ENCODE measurements at places on chromosomes 2 and 18. TPM values are rescaled to one million over a fixed set of nuclear protein-coding genes. Genes with fewer than 3 reads are reported as not detected.
A peak's percentile ranks its signal among the peaks of the same experiment; 100 is the strongest.

The ZNF396 gene
- 0.54 TPM for total RNA-seq

The SATB2 gene
- total RNA-seq: 8.4 TPM

DNA sequence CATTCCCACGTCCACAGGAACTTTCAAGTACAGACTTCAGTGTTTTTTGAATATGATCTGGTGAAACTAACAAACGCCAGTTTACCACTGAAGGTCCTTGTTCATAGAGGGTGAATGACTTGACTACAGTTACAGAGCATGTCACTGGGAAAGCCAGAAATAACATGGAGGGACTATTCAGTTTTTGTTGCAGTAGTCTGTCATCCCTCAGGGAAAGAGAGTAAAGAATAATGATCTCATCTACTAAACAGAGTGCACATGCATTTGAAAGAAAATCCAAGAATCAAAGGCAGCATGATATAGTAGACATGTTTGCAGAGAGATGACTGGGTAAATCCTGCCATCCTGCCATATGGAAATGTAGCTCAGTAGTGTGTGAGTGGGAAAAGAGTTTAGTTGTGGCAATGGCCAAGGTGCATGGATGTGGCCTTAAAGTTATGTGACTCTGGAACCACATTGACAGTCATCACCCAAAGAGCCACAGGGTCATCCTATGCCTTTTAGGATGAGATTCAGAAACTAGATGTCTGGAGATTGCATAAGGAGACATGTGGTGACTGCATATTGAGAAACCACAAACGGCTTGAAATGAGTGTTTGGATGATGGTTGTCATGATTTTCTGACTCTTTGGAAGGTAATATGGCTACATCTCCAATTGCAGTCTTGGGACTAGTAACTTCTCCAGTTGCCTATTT lies 125.3 kb upstream of the ZEB2 start:
- DNase-seq: peak; percentile 56
- no peaks in the 10 kb centered on the region for H3K36me3 ChIP-seq
- H3K27ac ChIP-seq: no peak overlapping the region
- H3K4me3 ChIP-seq: no peak overlapping the region

GRCh38 chr18:57983472-57983871 lies 60.6 kb upstream of the NEDD4L start:
- H3K27ac ChIP-seq: no peak overlapping the region
- no peak for DNase-seq
- peaks cover 5% of the 10 kb centered on the region for H3K4me1 ChIP-seq
- H3K4me3 ChIP-seq: no peak overlapping the region
- H3K27me3 ChIP-seq: peaks cover 15% of the 10 kb centered on the region

- no peak for DNase-seq
- H3K4me1 ChIP-seq: no peaks in the 10 kb centered on the region
- no peaks in the 10 kb centered on the region for H3K36me3 ChIP-seq
- H3K27me3 ChIP-seq: peaks cover 8% of the 10 kb centered on the region
Measured at GRCh38 chr2:47334356-47335136, 68.4 kb upstream of the MSH2 start.

DNA sequence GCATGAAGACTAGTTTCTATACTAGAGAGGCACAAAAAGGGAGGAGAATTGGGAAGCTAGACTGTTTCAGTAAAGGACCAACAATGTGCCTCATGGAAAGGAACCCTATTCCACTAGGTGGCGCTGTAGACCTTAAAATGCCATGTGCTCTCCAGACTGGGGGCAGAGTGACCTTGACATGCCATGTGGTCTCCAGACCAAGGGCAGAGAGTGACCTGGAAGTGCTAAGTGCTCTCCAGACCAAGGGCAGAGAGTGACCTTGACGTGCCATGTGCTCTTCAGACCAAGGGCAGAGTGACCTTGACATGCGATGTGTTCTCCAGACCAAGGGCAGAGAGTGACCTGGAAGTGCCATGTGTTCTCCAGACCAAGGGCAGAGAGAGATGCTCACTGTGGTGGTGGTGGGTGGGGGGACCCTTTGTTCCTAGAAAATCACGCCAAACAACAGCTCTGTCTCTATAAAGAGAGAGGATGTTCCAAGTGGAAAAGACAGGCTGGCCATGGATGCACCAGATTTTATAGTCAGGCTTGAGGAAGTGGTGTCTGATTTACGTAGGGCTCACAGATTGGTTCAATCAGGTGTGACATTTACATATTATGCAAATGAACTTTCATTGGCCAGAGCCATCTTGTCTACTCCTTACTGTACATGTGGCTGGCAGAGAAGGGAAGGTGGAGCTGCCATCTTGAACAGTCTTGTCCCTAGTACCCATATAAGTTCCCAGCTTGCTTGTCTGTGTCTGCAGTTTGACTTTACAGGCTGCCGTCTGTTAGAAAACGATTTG lies 344.0 kb upstream of the DDX18 start:
- no peaks in the 10 kb centered on the region for H3K27me3 ChIP-seq
- H3K4me1 ChIP-seq: no peaks in the 10 kb centered on the region
- no peaks in the 10 kb centered on the region for H3K36me3 ChIP-seq
- no peak for DNase-seq

GRCh38 chr2:160238392-160238791 lies 38.3 kb upstream of the ITGB6 start:
- H3K4me3 ChIP-seq: no peak overlapping the region
- no peaks in the 10 kb centered on the region for H3K36me3 ChIP-seq
- H3K27ac ChIP-seq: no peak overlapping the region

GRCh38 chr18:926946-927345 lies 22.3 kb downstream of the ADCYAP1 start:
- H3K27me3 ChIP-seq: no peaks in the 10 kb centered on the region
- no peak overlapping the region for H3K4me3 ChIP-seq
- H3K4me1 ChIP-seq: no peaks in the 10 kb centered on the region
- H3K27ac ChIP-seq: no peak overlapping the region
- no peaks in the 10 kb centered on the region for H3K36me3 ChIP-seq

- no peaks in the 10 kb centered on the region for H3K36me3 ChIP-seq
- H3K27ac ChIP-seq: no peak overlapping the region
- no peak overlapping the region for H3K4me3 ChIP-seq
Measured at GRCh38 chr2:36951574-36951973, 14.8 kb downstream of the STRN start.

DNA sequence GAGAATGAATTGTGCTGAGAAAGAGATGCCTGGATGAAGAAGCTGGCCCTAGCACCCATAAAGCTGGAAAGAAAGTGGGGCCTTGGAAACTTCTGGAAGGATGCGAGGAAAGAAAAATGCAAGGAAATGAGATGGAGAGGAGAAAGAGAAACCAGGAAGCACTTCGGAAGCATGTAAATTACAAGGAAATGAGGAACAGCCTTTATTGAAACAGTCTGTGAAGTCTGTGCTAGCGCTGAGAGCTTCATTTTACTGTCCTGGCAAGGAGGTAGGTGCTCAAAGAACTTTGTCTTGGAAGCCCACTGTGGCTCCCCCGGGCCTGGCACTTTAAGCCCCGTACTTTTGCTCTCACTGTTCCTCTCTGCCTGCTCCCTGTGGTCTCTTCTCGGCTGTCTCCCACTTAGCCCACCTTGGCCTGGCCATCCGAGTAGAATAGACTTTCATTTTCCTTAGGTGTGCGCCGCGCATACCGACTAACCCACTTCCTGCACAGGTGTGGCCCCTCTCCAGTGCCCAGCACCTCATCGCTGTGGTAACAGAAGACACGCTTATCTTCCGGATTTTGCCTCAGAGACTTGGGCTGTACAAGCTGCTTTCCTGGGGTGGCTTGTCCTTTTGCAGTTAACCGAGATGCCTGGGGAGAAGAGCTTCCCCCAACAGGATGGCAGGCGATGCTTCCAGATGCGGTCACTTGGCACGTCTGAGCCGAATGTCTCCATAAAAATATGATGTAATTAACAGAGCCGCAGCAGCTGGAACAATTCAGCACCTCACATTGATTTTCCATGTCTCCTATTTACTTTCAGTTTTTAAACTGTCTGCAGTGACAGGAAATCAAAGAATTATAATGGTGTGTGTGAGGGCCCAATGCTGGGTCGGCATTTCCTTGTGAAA lies 199.6 kb downstream of the HRH4 start:
- DNase-seq: peak; percentile 18
- peaks cover 26% of the 10 kb centered on the region for H3K4me1 ChIP-seq
- peak overlapping the region; percentile 35 for H3K27ac ChIP-seq

GRCh38 chr2:142130111-142131009 lies 456 bp downstream of the LRP1B start:
- no peak overlapping the region for H3K27ac ChIP-seq
- peak; percentile 51 for DNase-seq
- 0 out of 2 replicates have a peak, but pooled peaks cover 2% of the 10 kb centered on the region for H3K4me1 ChIP-seq
- H3K4me3 ChIP-seq: peak overlapping the region; percentile 63
- H3K36me3 ChIP-seq: no peaks in the 10 kb centered on the region

DNA sequence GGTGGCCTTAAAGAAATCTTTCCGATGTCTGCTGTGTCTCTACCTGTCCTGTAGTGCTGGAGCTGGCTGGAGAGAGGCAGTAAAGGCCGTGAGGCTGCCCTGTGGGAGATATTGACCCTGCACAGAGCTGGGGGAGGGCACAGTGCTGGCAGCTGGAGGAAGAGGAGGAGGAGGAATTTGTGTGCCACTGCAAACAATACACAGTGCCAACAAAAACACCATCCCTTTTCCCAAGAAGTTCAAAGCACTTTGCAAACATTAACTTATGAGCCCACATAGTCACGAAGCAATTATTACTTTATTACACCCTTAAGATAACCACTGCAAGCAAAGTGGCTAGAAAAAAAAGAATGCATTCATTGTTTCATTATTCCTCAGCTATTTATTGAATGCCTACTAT lies 45.0 kb upstream of the CYTIP start:
- no peak overlapping the region for H3K4me3 ChIP-seq
- no peak for DNase-seq
- H3K4me1 ChIP-seq: no peaks in the 10 kb centered on the region

DNA sequence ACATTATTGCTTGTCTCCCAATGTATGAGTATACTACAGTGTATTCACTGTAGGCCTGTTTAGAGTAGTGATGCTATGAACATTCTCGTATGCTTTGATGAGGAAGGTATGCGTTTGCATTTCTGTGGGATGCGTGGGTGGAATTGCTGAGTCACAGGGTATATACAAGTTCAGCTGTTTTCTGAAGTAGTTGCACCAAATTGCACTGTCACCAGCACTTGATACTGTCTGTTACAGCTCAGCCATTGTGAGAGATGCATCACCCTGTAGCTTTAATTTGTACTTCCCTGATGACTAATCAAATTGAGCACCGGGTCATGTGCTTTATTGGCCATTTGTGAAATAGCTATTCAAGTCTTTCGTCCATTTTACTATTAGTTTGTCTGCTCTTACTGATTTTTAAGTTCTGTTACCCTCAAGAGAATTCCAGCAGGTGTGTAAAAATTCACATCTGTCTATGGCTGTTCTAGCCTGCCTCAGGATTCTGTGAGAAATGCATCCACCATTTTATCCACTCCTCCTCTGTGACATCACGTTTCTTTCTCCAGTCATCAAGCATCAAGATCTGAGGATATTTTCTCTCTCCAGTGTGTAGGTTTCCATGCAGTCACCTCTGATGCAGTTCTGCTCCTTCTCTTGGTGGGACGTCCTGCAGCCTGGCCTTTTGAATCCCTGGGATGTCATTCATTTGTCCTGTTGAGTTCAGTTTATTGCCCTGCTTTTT lies 72.5 kb downstream of the DGKD start:
- no peaks in the 10 kb centered on the region for H3K27me3 ChIP-seq
- H3K4me3 ChIP-seq: no peak overlapping the region
- peak; percentile 99 for DNase-seq
- peak overlapping the region; percentile 19 for H3K27ac ChIP-seq

DNA sequence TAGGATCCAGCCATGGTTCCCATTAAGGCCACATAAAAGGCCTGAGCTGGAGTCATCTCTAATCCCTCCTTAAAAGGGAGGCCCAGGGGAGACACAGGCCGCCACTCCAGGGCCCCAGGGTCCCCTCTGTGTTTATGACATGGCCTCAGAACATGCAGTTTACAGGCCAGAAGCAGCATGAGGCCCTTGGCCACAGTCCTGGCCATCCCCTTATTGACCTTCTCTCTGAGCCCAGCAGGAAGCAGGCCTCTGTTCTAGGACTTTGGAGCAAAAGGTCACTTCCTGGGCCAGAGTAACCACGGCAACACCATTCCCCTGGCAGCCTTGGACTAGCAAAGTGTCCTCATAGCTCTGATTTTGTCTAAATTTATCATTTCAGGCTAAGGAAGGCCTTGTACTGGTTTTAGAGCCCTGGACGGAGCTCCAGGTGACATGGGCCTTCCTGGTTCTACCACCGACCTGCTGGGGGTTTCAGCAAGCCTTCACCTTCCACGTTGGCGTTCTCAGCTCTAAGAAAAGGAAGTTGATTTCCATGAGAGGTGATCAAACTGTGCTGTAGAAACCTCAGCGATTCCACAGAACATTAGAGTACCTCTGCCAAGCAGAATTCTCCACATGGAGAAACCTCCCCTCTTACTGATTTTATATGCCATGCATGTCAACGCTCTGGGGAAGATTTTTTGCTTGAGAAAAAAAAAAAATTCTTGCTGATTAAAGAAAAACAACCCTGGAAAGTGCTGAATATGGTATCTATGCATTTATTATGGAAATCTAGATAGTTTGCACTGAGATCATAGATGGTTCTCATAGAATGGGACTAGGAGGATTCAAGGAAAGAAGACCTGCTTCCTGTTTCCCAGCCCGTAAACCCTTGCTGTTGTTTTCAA lies 53.7 kb downstream of the HS1BP3 start:
- DNase-seq: no peak
- H3K36me3 ChIP-seq: no peaks in the 10 kb centered on the region
- no peak overlapping the region for H3K4me3 ChIP-seq
- no peaks in the 10 kb centered on the region for H3K27me3 ChIP-seq

DNA sequence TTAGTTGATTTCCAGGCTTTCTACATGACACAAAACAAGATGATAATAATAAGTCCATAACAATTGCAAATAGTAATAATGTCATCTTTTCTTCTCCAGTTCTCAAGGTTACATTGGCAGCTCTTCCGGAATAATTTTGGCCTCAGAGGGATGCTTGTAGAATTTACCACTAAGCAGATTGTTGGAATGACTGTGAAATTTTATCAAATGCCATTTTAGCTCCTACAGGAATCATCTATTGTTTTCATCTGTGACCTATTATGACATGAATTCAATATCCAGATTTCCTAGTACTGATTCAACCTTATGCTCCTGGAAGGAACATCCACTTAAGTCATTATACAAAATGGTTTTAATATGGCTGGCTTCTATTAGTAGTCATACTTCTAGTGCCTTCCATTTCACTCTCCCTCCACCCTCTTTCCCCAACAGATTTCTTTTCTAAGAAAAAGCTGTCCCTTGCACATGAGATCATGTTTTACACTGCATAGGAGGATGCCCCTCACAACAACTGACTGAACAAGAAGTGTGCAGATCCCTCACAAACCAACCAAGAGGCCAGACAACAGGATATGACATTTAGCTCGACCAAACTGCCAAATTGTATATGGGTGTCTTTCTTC lies 200.0 kb downstream of the DNER start:
- DNase-seq: no peak
- no peaks in the 10 kb centered on the region for H3K27me3 ChIP-seq
- no peak overlapping the region for H3K27ac ChIP-seq
- H3K4me3 ChIP-seq: no peak overlapping the region
